Astrocyte (in vitro differentiated cells and primary cell): ENCODE measurements at places on chromosomes 5 and 9. TPM values are rescaled to one million over a fixed set of nuclear protein-coding genes. Genes with fewer than 3 reads are reported as not detected.

WDR38 gene
- total RNA-seq = not detected in 2 replicates

PCDHA13 gene
- total RNA-seq = 1.2 and 1.7 TPM in 2 replicates

NR4A3 gene
- total RNA-seq = 3.2 and 3.6 TPM in 2 replicates

TMEM232 gene
- total RNA-seq = 1.4 and 1.7 TPM in 2 replicates

COL27A1 gene
- total RNA-seq = 27.6 and 31.2 TPM in 2 replicates

SVEP1 gene
- total RNA-seq = 1.1 and 1.5 TPM in 2 replicates

SLC46A2 gene
- not detected in 2 replicates for total RNA-seq

CDKN2AIPNL gene
- 22.1 and 22.8 TPM in 2 replicates for total RNA-seq

DNA sequence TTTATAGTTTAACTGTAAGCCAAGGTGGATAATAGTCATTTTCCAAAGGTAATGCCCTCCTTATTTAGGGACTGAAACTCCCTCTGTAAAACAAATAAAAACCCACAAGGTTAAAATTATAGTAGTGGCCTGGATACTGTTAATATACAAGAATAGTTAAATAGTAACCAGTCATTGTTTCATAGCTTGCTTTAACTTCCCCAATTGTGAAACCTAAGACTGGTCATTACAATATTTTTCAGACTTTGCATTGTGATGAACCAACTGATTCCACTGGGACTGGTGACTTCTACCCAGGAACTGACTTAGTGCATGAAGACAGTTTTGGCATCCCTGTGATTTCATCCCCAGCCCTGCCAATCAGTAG, 162.6 kb downstream of the SMC2 start:
- DNase-seq = no peak
- no peaks in the 10 kb centered on the region for H3K36me3 ChIP-seq
- H3K27me3 ChIP-seq = no peaks in the 10 kb centered on the region

DNA sequence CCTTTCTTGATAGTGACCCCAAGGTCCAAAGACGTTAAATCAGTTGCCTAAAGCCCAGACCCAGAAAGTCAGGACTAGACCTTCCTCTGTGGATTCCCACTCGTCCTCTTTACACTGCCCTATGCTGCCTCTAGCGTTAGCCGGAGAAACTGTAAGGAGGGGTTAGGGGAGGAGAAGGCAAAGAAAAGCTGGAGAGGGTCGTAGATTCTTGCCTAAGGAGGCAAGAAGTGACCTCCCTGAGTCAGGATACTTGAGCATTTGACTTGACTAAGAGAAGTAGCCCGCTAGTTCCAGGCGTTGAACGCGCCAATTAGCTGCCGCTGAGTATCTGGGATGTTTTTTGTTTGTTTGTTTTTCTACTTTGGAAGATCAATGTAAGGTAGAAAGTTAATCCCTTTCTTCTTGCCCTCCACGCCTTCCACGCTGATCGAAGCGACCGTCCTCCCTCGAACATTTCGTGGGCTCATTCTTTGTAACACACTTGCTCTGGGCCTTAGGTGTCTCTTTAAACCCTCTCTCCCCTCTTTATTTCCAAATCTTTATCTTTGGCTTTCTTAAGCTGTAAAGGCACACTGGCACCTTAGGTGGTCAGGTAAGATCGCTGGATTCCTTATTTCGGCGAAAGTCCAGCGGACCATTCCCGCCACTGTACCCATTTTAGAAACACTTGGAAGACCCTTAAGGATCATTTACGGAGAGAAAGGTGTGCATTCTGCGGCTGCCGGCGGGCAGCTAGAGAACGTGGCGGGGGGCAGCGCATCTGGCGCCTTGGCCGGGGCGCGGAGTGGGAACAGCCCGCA, 5.1 kb upstream of the RGMB start:
- peaks cover 13% of the 10 kb centered on the region for H3K4me1 ChIP-seq
- DNase-seq = peak; percentile 44
- H3K36me3 ChIP-seq = no peaks in the 10 kb centered on the region
- H3K4me3 ChIP-seq = peak overlapping the region; percentile 79
- no peaks in the 10 kb centered on the region for H3K27me3 ChIP-seq
- peak overlapping the region; percentile 84 for H3K27ac ChIP-seq

DNA sequence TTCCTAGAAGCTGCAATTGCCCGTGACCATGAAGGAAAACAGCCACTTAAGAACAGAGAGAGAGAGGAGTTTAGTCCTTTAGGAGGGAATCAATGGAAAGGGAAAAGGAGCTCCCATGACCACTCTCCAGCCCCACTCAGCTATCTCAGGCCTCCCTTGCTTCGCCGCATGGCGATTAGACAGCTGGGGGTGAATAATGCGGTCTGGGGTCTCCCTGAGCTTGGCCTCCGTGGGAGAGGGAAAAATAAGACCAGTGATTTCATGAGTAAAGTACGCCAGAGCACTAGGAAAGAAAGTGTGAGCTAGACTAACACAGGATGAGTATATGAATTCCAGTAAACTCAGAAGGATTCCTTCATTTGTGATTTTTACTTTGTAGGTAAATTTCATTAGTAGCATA, 180.3 kb downstream of the TRIO start:
- peaks cover 42% of the 10 kb centered on the region for H3K36me3 ChIP-seq
- peaks cover 35% of the 10 kb centered on the region for H3K4me1 ChIP-seq
- peak; percentile 78 for DNase-seq
- H3K27ac ChIP-seq = peak overlapping the region; percentile 60

GRCh38 chr9:127858041-127858512, 3.6 kb upstream of the ENG start:
- no peaks in the 10 kb centered on the region for H3K36me3 ChIP-seq
- no peak for DNase-seq
- peaks cover 9% of the 10 kb centered on the region for H3K4me1 ChIP-seq

DNA sequence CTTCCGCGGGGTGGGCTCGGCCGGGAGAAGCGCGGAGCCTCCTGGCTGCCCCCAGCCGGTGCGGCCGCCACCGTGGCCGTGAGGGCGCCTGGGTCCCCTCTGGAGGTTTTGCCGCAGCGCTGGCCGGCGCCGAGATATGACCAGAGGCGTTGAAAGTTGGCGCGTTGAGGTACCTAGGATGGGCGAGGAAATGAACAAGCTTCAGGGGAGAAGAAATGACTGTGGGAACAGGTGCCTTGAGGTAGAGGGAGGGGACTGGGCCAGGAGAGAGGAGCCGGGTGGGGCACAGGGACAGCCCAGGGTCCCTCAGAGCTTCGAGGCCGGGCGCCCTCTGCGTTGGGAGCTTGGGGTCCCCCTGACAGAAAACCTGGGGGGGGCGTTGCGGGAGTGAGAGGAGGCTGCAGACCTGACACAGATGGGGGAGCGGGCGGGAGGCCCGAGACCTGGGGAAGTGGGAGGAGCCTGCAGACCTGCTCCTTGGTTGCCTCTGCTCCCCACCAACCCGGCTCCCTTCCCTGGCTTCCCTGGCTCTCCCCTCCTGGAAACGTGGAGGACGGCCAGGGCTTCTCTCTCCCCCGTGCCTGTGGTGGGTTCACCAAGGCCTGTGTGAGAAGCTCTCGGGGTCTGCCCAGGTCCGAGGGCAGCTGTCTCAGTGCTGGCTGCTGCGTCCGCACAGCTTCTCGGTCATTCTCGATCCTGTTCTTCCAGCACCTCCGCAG, 14.2 kb downstream of the RABL6 start:
- DNase-seq = no peak
- H3K27me3 ChIP-seq = no peaks in the 10 kb centered on the region
- H3K27ac ChIP-seq = no peak overlapping the region
- H3K4me3 ChIP-seq = no peak overlapping the region

DNA sequence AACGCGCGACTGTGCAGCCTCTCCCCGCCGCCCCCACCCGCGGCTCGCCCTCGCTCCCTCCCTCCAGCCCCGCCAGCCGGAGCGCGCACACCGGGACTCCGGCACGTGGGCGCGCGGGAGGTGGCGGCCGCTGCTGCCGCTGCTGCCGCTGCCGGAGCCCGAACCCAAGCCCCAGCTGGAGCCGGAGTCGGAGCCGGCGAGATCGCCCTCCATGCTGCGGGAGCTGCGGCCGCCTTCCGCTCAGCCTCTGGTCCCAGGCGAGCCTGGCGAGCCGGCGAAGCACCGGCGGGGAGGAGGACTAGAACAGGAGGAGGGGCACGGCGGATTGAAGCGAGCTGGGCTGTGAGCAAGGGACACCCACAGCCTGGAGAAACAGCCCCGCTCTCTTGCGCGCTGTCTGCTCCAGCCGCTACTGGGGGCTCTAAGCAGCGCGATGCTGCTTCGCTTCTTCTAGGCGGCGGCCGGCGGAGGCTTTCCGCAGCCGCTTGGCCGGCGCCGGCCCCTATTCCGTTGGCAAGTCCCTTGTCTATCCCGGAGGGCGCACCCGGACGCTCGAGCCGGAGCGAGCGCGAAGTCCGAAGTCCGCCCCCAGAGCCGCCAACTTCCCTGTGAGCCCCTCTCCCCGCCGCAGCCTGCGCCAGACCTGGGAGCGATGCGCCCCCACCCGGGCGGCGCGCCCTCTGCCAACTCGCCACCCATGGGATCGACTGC, 598.7 kb upstream of the SGCD start:
- no peak overlapping the region for H3K27ac ChIP-seq
- H3K4me3 ChIP-seq = peak overlapping the region; percentile 50
- no peaks in the 10 kb centered on the region for H3K4me1 ChIP-seq
- H3K36me3 ChIP-seq = no peaks in the 10 kb centered on the region

- no peaks in the 10 kb centered on the region for H3K36me3 ChIP-seq
- DNase-seq = peak; percentile 14
- H3K4me3 ChIP-seq = no peak overlapping the region
- H3K27me3 ChIP-seq = no peaks in the 10 kb centered on the region
- H3K27ac ChIP-seq = no peak overlapping the region
Measured at GRCh38 chr9:5263351-5264218, 32.4 kb downstream of the INSL4 start.

GRCh38 chr9:127751269-127752054, 16.4 kb upstream of the TOR2A start:
- H3K27ac ChIP-seq = no peak overlapping the region
- no peak overlapping the region for H3K4me3 ChIP-seq
- peaks cover 18% of the 10 kb centered on the region for H3K27me3 ChIP-seq
- H3K4me1 ChIP-seq = no peaks in the 10 kb centered on the region

- no peak overlapping the region for H3K4me3 ChIP-seq
- H3K27me3 ChIP-seq = no peaks in the 10 kb centered on the region
- H3K27ac ChIP-seq = no peak overlapping the region
- peaks cover 10% of the 10 kb centered on the region for H3K4me1 ChIP-seq
- no peaks in the 10 kb centered on the region for H3K36me3 ChIP-seq
Measured at GRCh38 chr5:35087991-35088390, 40.2 kb upstream of the AGXT2 start.
